Urinary bladder (tissue), 4 donors: ENCODE measurements at places on chromosomes 5 and 9. TPM values are rescaled to one million over a fixed set of nuclear protein-coding genes. Genes with fewer than 3 reads are reported as not detected.

The CAMK2A gene
- polyA plus RNA-seq, result 2.6 TPM

The GFI1B gene
- polyA plus RNA-seq, result 0.04 TPM

The RAD17 gene
- 13.8 TPM for polyA plus RNA-seq

The GAS1 gene
- polyA plus RNA-seq, result 46.3 TPM

The DHX29 gene
- 17.1 TPM for polyA plus RNA-seq

The DDX4 gene
- not detected for polyA plus RNA-seq

The DMRT2 gene
- 0.10 TPM for polyA plus RNA-seq

The ATP10B gene
- polyA plus RNA-seq, result 0.22 TPM

The PPP3R2 gene
- not detected for polyA plus RNA-seq

The IL4 gene
- not detected for polyA plus RNA-seq

The ADGRD2 gene
- not detected for polyA plus RNA-seq

The EIF4E1B gene
- not detected for polyA plus RNA-seq

The CCDC127 gene
- 6.5 TPM for polyA plus RNA-seq

The ANKDD1B gene
- polyA plus RNA-seq, result 0.41 TPM

The ASPN gene
- 7.6 TPM for polyA plus RNA-seq

The GAPT gene
- 0.79 TPM for polyA plus RNA-seq

The ZBTB34 gene
- 4.3 TPM for polyA plus RNA-seq

The COL23A1 gene
- 0.87 TPM for polyA plus RNA-seq

The CDH9 gene
- not detected for polyA plus RNA-seq

The GGTA1 gene
- polyA plus RNA-seq, result 5.1 TPM

The PRRC1 gene
- 20.8 TPM for polyA plus RNA-seq

The IGFBPL1 gene
- polyA plus RNA-seq, result 1.6 TPM

The GRXCR2 gene
- not detected for polyA plus RNA-seq

The TAF11L5 gene
- not detected for polyA plus RNA-seq

The IL17B gene
- 3.7 TPM for polyA plus RNA-seq

The CDKN2B gene
- 4.2 TPM for polyA plus RNA-seq

The IFNA2 gene
- not detected for polyA plus RNA-seq

The PROP1 gene
- not detected for polyA plus RNA-seq

The SWI5 gene
- polyA plus RNA-seq, result 34.5 TPM

The EGFLAM gene
- polyA plus RNA-seq, result 6.9 TPM

The C9orf50 gene
- polyA plus RNA-seq, result 0.28 TPM

The SLC34A1 gene
- 0.04 TPM for polyA plus RNA-seq

The SH3GL2 gene
- polyA plus RNA-seq, result 2.4 TPM

The PCDHB8 gene
- polyA plus RNA-seq, result 1.0 TPM

The PRR7 gene
- polyA plus RNA-seq, result 2.4 TPM

The CNTFR gene
- 11.5 TPM for polyA plus RNA-seq

The STPG3 gene
- polyA plus RNA-seq, result not detected
